ENCODE measurements at places on chromosomes 5 and 9. TPM values are rescaled to one million over a fixed set of nuclear protein-coding genes. Genes with fewer than 3 reads are reported as not detected.
A peak's percentile ranks its signal among the peaks of the same experiment; 100 is the strongest.

- no peak for DNase-seq
Measured at GRCh38 chr5:173688703-173689102, 72.3 kb upstream of the BOD1 start.

GRCh38 chr5:37055383-37055990 is 178.9 kb downstream of the NIPBL start:
- DNase-seq: no peak

GRCh38 chr9:99445371-99445891 is 223.3 kb downstream of the SEC61B start:
- DNase-seq: peak; percentile 86

GRCh38 chr5:57216714-57217113 is 42.9 kb downstream of the GPBP1 start:
- DNase-seq: no peak

Gene DCAF12
- 12.8 TPM for total RNA-seq

- DNase-seq: no peak
Measured at GRCh38 chr5:83493644-83494043, 22.1 kb downstream of the VCAN start.

Gene SOX30
- total RNA-seq: not detected

Gene ZDHHC11
- not detected for total RNA-seq

Gene C9orf50
- total RNA-seq: not detected

DNA sequence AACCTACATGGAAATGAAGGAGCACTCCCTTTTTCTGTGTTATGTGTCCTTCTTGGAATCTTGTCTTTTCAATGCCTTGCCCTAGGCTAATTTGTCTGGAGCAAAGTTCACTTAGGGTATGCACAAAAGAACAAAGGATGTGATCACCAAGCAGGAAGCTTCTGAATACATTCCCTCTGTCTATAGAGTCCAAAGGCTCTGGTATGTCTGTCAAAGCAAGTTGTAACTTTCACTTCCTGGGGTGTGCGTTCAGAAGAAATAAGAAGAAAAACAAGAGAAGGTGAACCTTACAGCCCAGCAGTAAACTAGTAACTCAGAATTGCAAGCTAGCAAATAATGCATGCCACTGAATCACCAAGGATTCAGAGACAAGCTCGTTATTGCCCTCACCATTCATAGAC is 31.7 kb upstream of the CDH6 start:
- no peak for DNase-seq

Gene ZNF366
- not detected for total RNA-seq

- no peak for DNase-seq
Measured at GRCh38 chr5:3124410-3124809, 372.9 kb upstream of the IRX2 start.

- DNase-seq: no peak
Measured at GRCh38 chr5:31853398-31854135, 214.6 kb downstream of the PDZD2 start.

DNA sequence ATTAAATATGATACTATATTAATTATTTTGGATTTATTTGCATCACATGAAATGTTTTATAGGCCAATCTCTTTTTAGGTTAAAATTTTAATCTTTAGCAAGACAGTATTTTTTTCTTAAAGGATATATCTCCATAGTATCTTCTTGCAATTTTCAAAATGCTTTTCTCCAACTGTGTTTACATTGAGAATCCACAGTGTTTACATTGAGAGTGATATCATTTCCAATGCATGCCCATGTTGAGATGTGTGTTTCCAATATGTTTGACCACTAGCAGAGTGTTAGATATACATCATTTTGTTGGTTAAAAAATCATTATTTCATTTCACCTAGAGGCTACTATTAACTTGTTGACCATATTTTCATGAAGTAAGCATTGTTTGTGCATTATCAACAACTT is 17.3 kb downstream of the VCAN start:
- no peak for DNase-seq

- no peak for DNase-seq
Measured at GRCh38 chr5:150289551-150290390, at the start of gene CAMK2A. Gene CAMK2A, minus strand, starts transcription at chr5:150289773. Its CDS starts 148 bp downstream, at chr5:150289625.

- DNase-seq: no peak
Measured at GRCh38 chr9:94821098-94821887, 94.8 kb downstream of the AOPEP start.

- DNase-seq: no peak
Measured at GRCh38 chr9:33167972-33168461, 881 bp upstream of the B4GALT1 start.

- no peak for DNase-seq
Measured at GRCh38 chr9:18056993-18057369, 417.0 kb upstream of the ADAMTSL1 start.

Gene ITGA2
- total RNA-seq: 0.95 TPM

GRCh38 chr5:2666081-2666480 is 85.4 kb downstream of the IRX2 start:
- no peak for DNase-seq

- DNase-seq: peak; percentile 8
Measured at GRCh38 chr5:91332267-91333045, 50.7 kb downstream of the ARRDC3 start.

DNA sequence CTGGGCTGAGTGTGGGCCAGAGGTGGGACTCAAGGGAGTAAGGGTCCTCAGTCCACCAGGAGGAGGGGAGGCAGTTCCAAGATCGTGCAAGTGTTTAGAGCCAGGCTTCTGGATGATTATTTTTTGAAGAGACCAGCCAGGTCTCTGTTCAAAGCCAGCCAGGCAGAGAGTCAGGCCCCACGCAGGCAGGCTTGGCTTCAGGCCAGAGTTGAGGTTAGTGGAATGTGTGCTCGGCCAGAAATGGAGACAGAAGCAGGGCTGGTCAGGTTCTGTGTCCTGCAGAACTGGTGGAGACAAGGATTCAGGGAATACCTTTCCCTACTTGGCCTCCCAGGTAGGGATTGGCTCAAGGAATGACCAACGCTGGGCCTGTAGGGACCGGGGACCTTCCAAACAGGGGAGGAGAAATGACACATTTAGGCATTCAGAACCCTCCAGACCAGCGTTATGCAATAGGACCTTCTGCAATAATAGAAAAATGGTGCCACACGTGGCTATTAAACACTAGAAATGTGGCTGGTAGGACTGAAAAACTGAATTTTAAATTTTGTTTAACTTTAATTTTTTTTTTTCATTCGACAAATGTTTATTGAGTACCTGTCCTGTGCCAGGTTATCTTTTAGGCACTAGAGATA is 106.2 kb downstream of the CMYA5 start:
- DNase-seq: peak; percentile 68

Gene GLRA1
- not detected for total RNA-seq

All from MG63 (cell line).